Mesothelial cell of epicardium (in vitro differentiated cells): ENCODE measurements at places on chromosomes 3 and 15. TPM values are rescaled to one million over a fixed set of nuclear protein-coding genes. Genes with fewer than 3 reads are reported as not detected.

- no peak for DNase-seq
Observed at GRCh38 chr15:24752354-24752753, 76.8 kb downstream of the NPAP1 start.

- DNase-seq, result no peak
Observed at GRCh38 chr15:73994912-73995622, 551 bp downstream of the PML start.

OR5K2 gene
- not detected in 3 replicates for total RNA-seq

- DNase-seq, result no peak
Observed at GRCh38 chr3:125602752-125603649, 7.7 kb upstream of the OSBPL11 start.

- no peak for DNase-seq
Observed at GRCh38 chr15:63221346-63221745, 31.9 kb downstream of the RAB8B start.

DNA sequence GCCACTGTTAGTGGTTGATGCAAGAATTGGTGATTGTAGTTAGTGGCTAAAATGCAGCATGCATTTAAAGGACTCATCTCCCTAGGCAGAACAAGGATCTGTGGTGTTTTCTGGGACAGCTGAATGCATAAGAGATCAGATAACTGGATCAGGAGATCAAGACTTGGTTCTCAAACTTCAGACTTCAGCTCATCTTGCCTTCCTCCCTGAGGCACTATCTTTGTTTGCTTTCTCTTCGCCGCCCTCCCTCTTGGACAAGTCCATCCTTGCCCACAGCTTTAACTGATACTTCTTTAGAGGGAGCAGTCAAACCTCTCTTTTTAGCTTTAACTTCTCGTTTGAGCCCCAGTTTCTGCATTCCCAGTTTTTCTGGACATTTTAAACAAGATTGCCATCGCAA lies 195.4 kb upstream of the TPRG1 start:
- no peak for DNase-seq

GRCh38 chr15:36982430-36982829 lies 117.9 kb downstream of the MEIS2 start:
- DNase-seq, result no peak

DNA sequence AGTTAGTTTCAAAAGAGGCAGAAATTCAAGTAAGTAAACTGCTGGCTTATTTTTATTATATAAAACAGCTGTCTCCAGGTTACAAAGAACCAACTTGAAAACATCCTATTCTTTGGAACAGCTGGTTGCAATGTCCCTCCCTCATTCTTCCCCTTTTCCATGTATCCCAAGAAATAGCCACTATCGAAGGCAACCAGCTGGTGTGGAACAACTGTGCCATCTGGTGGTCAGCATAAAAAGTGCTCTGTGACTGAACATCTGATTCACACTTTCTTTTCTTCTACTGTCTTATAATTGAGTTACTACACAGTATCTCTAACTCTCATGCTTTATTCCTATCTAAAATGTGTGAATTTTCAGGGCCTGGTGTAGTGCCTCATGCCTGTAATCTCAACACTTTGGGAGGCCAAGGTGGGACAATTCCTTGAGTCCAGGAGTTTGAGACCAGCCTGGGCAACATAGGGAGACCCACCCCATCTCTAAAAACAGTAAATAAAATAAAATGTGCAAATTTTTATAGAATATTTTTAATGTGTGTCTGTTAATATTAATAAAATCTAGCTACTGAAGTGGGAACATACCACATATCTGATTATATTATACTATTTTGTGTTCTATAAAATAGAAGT lies 9.6 kb downstream of the OSBPL11 start:
- peak; percentile 68 for DNase-seq
